ENCODE measurements at places on chromosomes 7 and 10.

GRCh38 chr10:117137911-117138642 is at the start of gene VAX1:
TSS of gene VAX1 (minus strand) at chr10:117138270. CDS start at chr10:117138056, 214 bp downstream.
- peak; percentile 76 for DNase-seq

DNA sequence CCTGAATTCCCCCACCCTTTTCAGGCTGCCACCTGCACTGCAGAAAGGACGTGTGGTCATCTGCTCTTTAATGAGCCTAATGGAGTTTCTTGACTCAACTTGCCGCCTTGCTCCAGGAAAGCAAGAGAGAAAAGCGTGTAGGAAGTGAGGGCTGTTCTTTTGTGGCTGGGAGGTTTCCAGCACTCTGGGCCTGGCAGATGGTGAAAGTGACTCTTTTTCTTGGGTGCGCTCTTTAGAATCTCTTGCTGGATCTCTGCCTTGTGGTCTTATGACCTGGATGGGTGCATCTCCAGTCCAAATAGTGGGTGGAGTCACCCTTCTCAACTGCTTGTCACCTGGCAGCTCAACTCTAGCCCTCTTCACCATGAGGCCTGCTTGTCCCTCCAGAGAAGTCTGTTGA is 244.0 kb downstream of the SORCS1 start:
- DNase-seq, result no peak

- DNase-seq, result no peak
Measured at GRCh38 chr10:16648366-16648765, 126.7 kb upstream of the C1QL3 start.

DNA sequence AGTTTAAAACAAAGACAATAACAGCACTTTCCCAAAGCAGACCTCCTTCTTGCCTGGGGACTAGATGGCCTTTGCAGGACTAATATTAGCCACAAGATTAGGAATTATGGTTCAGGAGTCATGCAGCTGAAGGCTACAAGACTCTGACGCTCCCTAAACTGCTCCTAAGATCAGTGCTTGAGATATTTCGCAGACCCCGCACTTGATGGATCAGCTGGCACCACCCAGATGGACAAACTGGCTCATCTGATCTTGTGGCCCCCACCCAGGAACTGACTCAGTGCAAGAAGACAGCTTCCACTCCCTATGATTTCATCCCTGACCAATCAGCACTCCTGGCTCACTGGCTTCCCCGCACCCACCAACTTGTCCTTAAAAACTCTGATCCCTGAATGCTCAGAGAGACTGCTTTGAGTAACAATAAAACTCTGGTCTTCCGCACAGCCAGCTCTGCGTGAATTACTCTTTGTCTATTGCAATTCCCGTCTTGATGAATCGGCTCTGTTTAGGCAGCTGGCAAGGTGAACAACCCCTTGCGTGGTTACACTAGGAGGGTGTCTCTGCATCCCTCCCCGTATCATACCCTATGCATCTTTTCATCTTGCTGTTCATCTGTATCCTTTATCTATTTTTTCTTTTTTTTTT is 26.9 kb upstream of the NRBF2 start:
- DNase-seq, result no peak

GRCh38 chr10:86100581-86101061 is 266.0 kb downstream of the GRID1 start:
- DNase-seq, result no peak

DNA sequence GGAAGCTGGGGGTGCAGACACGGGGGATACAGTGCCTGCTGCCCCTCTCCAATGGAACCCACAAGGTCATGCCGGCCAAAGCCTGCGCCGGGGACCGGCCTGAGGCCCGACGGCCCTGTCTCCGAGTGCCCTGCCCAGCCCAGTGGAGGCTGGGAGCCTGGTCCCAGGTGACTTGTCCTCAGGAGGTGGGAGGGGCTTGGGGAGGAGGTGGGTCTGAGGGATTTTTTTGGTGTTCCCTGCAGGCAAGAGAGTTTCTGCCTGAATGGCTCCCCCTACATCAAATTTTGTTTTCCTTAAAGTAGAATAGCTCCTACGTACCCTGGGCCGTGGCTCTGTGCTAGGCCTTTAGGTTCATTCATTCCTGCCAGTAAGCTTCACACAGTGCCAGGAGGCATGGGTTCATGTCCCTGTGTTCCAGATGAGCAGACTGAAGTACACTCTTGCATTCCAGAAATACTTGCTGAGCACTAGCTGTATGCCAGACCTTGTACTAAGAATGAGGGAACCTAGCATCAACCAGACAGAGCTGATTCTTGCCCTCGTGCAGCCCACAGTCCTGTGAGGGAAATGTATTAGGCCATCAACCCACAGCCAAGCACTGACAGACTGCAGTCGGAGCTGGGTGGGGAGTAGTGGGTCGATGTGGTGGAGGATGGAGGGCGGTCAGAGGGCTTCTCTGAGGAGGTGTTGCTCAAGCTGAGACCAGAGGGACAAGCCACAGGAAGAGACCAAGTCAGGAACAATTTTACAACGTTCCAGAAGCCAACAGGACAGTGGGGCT is 31.1 kb downstream of the TBATA start:
- DNase-seq, result no peak

- peak; percentile 74 for DNase-seq
Measured at GRCh38 chr10:113820507-113820906, 33.4 kb downstream of the DCLRE1A start.

- no peak for DNase-seq
Measured at GRCh38 chr7:43655584-43655983, 72.7 kb downstream of the STK17A start.

- DNase-seq, result no peak
Measured at GRCh38 chr10:131693766-131694165, 207.0 kb upstream of the PPP2R2D start.

- no peak for DNase-seq
Measured at GRCh38 chr10:122307669-122308416, 36.7 kb downstream of the BTBD16 start.

DNA sequence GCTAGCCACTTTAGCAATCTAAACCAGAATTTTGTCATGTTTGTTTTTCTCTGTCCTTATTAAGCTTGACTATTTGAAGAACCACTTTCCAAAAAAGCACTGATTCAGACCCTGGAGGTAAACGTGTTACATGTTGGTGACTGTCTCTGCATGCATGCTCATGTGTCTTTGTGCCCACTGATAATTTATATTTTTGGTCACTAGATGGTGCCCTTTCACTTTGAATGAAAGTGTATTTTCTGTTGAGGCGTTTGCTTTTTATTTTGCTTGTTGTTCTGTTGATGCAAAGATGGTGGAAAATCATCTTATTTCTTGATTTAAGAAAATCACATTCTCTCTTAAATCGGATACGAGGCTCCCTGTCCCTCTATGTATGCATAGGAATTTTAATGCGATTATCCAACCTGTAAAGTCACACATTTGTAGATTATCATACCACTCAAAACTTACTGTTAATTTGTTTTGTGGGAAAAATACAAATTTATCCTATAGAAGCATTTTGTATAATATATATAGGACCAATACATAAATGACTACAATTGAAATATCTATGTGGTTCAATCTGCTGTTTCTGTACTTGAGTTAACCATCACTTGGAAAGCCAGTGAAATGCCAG is 269.3 kb downstream of the BICC1 start:
- no peak for DNase-seq

DNA sequence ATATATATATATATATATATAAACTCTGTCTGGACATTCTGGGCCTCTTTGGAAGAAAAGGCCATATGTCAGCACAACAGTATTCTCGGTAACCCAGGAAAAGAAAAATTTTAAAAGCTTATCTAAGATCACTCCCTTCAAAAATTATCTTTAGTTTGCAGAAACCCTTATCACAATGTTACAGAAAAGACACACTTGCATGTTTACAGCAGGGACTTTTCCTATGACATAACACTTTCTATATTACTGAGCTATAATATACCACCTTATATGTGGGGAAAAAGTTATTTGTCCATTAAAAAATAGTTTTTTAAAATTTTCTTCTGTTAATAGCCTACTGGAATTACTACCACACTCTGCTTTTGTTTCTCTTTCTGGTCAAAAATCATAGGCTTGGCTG is 25.4 kb downstream of the ANKRD61 start:
- DNase-seq, result no peak

DNA sequence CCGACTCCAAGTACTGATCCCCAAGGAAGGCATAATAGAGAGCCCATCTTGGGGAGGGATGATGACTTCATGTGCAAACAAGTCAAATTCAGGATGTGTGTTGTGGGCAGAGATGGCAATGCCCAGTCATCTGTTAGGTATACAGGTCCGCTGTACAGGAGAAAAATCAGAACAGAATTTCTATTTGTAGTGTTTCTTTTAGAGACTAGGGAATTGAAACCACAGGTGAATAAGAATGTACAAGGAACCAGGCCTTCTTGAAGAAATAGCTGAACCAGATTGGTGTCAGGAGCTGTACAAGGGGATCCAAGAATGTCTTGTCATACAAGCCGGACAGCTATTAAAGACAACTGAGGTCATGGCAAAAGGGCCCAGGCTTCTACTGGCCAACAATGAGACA is 147.9 kb downstream of the PFKFB3 start:
- no peak for DNase-seq

DNA sequence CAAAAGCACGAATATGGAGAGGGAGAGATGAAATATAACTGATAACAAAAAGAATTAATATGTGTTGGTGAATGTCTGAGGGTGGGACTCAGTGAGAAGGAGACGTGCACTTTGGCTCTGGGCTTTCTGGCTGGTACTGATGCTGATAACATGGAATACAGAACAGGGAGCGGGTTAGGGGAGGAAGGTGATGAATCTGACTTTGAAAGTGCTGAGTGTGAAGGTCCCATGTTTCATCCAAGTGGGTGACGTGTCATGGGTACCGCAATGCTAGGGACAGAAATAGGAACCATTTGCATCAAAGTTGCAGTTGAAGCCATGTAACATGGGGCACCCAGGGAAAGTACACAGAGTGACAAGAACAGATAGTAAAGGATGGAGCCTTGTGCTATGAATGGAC is 236.6 kb upstream of the MYO3A start:
- DNase-seq, result no peak

- DNase-seq, result no peak
Measured at GRCh38 chr10:97633921-97634320, 621 bp upstream of the MORN4 start.

GRCh38 chr10:128070721-128071416 is 55.4 kb downstream of the MKI67 start:
- no peak for DNase-seq

GRCh38 chr10:27529010-27529783 is 25.1 kb downstream of the RAB18 start:
- DNase-seq, result no peak

DNA sequence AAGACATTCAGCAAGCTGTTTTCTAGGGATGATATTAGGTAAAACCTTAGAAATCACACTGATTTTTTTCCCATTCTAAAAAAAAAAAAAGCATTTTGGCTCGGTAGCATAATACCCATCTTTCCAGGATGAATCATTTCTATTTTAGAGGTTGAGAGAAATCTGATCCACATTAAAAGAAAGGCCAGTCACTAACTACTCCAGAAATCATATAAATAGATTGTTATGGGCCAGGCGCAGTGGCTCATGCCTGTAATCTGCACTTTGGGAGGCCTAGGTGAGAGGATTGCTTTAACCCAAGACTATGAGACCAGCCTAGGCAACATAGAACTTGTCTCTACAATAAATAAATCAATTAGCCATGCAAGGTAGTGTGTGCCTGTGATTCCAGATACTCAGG is 164.3 kb downstream of the BAMBI start:
- DNase-seq, result no peak

- no peak for DNase-seq
Measured at GRCh38 chr10:128056303-128057050, 69.7 kb downstream of the MKI67 start.

DNA sequence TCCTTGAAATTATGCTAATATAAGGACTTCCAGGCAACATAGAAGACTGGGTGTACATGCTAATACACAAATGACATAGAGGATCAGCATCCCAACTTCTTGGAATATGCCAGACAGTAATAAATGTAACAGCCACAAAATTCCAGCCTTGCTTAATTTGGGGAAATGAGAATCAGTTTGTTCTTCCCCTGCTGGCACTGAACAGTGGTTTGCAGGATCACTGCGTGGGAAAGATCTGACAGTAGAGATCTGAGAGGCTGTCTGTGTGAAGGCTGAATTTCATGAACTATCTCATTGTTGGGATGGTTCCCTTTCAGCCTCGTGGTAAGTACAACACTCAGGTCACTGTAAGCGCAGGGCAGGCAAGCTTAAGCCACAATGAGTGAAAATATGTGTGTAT is 1078.0 kb downstream of the LRMDA start:
- no peak for DNase-seq

DNA sequence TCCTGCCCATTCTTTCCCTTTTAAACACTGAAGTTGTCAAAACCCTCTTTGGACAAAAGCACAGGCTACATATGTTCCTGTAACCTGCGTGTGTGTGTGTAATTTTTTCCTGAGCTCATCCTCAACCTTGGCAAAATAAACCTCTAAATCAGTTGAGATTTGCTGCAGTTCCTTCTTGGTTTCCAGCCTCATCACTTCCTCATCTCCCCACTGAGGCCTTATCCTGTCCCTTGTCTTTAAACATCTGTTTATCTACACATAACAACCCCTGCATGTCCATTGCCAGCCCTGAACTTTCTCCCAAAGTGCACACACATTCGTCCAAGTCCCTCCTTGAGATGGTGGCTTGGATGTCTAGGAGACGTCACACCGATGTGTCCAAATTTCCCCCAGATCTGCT is 35.5 kb downstream of the LYZL2 start:
- DNase-seq, result no peak

- no peak for DNase-seq
Measured at GRCh38 chr7:95467912-95468607, 17.7 kb upstream of the ASB4 start.

DNA sequence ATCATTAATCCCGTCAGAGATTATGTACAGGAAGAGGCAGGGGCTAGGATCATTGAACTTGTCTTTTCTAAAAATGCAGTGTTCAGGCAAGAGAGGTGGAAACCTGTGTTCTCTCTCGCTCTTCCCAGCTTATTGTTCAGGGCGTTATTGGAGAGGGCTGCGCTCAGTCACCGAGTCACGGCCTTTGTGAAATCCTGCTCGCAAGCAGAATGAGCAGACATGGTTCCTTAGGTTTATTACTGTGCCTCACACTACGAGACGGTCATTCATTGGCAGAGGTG is 631 bp upstream of the PRKRIP1 start:
- no peak for DNase-seq

DNA sequence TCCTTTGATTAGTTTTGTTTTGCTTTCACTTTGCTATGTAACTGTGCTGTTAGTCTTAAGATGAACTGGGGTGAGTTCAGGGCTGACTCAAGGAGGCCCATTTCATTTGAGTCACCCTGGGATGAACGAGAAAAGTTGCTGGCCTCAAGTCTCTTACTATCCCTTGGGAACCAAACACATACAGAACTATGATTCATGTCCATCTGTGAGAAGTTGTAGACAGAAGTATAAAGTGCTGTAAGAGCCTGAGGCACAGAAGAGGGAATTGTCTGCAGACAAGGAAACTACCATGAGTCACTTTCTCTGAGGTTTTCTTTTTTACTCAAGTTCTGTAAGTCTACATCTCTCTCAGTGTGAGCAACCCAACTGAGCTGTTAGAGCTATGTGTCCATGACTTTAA is 179.8 kb upstream of the CSTF2T start:
- DNase-seq, result no peak

- no peak for DNase-seq
Measured at GRCh38 chr10:13978533-13979115, 352.1 kb downstream of the FRMD4A start.

GRCh38 chr10:34339816-34340553 is 475.1 kb downstream of the PARD3 start:
- no peak for DNase-seq

All from H1 (cell line).